GM20000 (cell line): ENCODE measurements at places on chromosomes 16 and 17.

DNA sequence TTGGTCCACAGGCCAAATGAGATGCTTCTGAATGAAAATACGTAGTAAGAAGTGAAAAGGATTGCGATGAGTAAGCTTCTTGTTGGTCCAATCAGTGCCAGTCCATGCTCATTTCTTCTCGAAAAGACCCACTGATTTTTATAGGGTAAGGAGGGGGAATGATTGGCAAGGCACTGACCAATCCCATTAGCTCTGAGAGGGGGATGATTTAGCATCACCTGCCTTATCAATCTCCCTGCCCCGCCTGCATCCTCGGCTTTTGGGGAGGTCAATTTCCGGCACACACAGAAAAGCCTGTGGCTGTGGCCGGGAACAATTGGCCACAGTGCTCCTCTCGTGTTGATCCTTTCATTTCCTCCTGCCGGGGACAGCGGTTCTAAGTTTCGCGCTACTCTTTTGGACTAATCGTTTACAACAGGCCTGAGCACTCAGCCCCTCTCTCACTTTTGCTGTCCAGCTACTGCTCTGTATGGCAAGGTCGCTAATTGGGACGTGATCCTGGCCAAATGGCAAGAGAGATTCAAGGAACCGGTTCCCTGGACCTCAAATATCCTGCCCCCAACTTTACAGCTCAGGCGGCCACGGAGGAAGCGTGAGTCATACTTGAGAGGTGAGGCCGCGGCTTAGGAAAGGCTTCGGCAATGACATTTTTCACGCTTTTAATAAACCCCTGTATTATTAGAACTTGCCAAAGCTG is 43.1 kb downstream of the TBX4 start:
- no peak for DNase-seq

GRCh38 chr17:16254773-16255400 is 37.9 kb downstream of the PIGL start:
- DNase-seq = no peak

DNA sequence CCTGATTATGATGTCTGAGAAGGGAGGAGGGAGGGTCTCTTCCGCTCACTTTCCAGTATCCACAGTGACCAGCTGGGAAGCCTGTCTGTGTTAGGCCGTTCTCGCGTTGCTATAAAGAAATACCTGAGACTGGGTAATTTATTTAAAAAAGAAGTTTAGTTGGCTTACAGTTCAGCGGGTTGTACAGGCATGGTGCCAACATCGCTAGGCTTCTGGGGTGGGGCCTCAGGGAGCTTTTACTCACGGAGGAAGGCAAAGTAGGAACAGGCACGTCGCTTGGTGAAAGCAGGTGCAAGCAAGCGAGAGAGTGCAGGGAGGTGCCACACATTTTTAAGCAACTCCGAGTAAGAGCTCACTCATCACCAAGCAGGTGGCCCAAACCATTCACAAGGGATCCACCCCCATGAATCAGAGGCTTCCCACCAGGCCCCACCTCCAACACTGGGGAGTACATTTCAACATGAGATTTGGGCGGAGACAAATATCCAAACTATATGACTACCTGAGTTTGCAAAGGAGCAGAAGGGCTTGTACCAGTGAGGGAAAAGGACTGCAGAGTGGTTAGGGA is 137.5 kb downstream of the CCDC182 start:
- DNase-seq = no peak

DNA sequence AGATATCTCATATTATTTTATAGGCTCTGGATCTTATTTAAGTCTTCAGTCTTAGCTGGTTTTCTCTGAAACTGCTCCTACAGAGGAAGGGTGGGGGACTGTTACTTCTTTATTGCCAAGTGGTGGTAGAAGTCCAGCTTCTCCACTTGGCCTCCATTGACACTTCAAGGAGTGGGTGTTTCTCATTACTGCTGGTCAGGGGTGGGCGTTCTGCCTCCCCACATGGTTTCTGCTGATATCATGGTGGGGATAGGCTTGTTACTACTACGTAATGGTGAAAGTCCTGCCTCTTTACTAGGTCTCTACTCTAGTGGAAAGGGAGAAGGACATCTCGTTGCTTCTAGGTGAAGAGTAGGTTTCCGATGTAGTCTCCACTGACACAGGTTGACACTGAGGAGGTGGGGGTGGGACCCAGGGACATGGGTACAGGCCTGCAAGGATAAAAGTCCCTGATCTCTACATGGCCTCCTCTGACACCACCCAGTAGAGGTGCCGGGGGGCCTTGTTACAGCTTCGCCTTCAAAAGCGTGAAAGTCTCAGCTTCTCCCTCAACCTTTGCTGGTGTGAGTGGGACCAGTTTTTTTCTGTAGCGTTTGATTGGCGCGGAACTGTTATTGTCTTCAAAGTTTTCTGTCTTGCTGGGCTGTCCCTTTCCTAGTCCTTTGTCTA is 20.3 kb downstream of the PRAC1 start:
- no peak for DNase-seq

DNA sequence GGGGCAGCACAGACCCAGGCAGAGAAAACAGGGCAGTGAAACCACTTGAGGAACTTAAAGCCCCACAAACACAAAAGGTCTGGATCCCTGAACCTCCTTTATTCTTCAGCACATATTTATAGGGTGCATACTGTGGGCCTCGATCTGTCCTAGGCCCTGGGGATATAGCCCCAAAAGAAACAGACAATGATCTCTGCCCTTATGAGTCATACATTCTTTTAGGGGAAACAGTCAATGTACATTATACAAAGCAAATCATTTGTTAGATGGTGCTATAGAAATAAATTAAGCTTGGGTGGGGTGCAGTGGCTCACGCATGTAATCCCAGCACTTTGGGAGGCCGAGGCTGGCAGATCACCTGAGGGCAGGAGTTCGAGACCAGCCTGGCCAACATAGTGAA is 10.0 kb upstream of the HES7 start:
- no peak for DNase-seq

- no peak for DNase-seq
Measured at GRCh38 chr17:49878931-49879904, 31.3 kb upstream of the TAC4 start.

GRCh38 chr16:1645914-1646525 is 32.1 kb upstream of the JPT2 start:
- no peak for DNase-seq

- DNase-seq = peak; percentile 61
Measured at GRCh38 chr17:60601447-60602384, 1.7 kb downstream of the PPM1D start.

GRCh38 chr16:77869997-77870813 is 81.8 kb downstream of the VAT1L start:
- no peak for DNase-seq

DNA sequence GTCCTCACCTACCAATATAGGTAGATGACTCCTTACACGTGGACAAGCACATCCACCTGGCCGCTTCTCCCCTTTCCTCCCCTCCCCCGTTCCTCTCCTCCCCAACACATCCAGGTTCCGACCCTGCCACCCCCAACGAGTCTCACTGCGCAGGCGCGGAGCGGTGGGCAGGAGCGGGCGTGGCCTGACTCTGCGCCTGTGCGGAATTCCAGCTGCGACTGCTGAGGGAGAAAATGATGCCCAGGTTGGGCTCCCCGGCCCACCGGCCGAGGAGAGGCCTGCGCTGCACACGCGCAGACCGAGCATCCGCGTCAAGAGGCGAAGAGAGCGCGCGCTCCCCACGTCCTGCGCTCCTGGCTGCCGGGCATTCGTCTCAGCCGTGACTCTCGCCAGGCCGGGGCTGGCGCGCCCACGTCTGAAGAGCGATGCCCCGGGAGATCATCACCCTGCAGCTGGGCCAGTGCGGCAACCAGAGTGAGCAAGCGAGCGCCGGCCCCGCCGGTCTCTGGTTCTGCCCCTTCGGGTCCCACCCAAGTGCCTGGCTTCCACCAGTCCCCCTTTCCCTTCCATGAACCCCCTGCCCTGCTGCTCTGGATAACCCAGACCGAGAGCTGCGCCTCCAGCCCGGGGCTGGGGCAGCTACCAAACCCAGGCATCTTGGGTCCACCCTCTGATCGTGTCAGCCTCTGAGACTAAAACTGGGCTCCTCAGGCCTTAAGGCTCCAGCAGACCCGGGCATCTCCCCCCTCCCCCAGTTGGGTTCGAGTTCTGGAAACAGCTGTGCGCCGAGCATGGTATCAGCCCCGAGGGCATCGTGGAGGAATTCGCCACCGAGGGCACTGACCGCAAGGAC is at the start of gene TUBG2:
TUBG2 (plus strand) TSS at position 206 of the 853 bp plus-strand sequence; CDS start at position 426, 220 bp downstream.
- peak; percentile 88 for DNase-seq

- no peak for DNase-seq
Measured at GRCh38 chr17:14750866-14751265, 450.0 kb downstream of the HS3ST3B1 start.

DNA sequence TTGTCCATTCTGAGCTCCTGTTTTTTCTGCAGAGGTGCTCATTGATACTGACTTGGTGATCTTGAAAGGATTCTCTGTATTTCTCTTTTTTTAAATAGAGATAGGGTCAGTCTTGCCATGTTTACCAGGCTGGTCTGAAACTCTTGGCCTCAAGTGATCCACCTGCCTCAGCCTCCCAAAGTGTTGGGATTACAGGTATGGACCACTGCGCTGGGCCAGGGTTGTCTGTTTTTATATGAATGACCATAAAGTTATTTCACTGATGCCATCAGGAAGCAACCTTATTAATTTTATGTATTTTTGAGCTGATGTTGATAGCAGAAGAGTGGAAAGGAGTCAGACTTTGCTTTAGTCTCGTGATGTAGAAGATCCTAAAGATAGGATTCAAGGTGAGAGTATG is 35.7 kb upstream of the METTL9 start:
- no peak for DNase-seq

- DNase-seq = no peak
Measured at GRCh38 chr17:859824-860195, 77.7 kb downstream of the MRM3 start.

- no peak for DNase-seq
Measured at GRCh38 chr17:61325382-61326073, 74.1 kb upstream of the TBX2 start.

DNA sequence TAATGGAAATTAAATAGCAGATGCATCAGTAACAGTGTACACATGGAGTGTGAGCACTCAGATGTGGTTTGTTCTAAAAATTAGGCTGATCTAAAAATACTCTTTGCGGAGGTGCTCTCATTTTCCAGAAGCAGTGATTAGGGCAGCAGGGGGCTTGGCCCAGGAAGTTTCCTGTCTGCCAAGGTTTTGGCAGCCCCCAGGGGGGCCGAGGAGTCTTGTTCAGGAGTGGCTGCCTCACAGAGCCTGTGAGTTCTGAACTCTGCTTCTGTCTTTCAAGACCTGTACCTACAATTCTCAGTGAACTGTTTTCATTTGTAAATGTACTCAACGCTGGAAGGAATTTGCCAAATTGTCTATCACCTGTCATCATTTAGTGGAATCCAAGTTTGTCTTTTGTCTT is 388.4 kb upstream of the CDH11 start:
- no peak for DNase-seq

- no peak for DNase-seq
Measured at GRCh38 chr16:57279780-57280638, 4.5 kb downstream of the PLLP start.

DNA sequence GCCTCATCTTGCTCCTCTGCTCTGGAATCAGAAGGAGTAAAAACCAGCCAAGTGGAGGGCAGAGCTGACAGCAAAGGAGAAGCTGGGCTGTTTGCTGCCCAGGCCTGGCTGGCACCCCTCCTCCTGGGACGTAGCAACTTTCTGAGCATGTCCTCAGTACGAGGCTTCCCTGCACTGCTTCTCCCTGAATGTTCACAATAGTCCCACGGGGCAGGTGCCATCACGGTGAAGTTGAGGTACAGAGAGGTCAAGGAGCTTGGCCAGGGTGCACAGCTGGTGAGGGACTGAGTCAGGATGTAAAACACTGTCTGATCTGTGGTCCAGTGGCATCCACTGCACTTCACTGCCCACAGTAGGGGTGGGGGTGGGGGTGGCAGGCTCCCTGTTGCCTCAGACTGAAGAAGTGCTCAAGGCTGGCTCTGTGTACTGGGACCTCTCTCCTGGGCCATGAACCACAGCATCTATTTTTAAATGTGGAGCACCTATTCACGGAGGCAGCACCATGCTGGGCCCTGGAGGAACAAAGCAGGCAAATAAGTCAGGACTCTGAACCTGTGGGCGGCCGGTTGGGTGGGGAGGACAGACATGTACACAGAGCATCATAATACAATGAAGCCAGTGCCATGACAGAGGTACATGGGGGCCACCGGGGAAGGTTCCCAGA is 369.5 kb downstream of the SEC14L1 start:
- no peak for DNase-seq

DNA sequence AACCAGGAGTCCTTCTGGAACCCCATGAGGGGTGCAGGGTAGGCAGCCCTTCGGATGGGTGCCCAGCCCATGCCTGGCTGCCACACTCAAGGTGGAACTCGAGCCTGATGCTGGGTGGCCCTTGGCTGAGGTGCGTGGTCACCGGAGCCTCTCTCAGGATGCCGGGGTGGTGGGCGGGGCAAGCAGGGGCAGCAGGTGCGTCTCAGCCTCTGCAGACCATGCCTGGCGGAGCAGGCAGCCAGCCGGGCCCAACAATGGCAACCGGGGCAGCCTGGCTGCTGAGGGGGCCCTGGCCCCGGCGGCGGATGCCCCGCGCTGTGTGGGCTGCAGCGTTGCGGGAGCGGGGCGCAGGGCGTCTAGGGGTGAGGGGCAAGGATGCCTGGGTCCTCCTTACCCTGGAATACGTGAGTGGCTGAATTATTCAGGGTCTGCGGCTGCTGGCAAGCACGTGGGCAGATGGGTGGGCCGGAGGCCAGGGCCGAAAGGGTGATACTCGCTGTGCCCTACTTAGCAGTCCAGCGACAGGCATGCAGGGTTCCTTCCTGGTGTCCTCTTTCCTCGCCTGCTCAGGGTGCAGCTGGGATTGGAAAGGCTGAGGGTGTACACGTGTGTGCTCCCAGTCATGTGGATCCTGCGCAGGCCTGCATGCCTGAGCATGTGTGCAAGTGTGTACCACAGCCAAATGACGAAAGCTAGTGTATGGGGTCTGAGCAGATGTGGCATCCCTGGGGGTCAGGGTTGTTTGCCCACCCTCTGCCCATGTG is 14.6 kb downstream of the MYO15A start:
- DNase-seq = no peak

- no peak for DNase-seq
Measured at GRCh38 chr17:81437191-81437651, 42.0 kb downstream of the BAHCC1 start.
